Thoracic aorta (tissue), 2 donors: ENCODE measurements at places on chromosomes 1 and 21.

- no peak for DNase-seq
Measured at GRCh38 chr1:197614916-197615692, 160.2 kb downstream of the DENND1B start.

DNA sequence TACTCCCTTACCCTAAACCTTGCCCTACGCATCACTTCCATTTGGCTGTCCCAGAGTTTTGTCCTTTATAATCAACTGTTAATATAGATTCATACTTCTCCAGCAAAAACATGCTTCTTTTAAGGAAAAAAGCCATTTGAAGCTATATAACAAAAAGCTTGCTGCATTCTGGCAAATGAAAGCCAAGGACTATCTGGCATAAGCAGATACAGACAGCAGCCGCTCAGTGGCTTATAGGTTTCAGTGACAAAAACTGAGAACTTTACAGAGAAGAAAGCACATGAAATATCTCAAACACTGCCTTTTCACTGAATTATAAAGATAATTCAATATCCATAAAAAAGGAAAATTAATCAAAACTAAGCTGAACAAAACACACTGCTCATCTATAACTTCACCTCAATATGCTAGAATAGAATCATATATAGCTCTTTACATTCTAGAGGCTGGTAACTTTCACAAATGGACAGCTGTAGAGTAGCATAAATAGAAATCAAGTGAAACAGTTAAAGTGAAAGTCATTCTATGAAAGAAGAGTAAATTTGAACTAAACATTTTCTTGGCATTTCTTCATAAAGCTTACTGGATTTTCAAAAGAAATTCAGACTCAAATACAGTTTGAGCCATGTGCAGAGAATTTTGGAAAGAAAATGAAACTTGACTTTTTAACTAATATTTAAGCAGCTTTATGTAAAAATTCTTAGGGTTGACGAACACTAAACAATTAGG, 19.6 kb downstream of the CDC42BPA start:
- DNase-seq = no peak

DNA sequence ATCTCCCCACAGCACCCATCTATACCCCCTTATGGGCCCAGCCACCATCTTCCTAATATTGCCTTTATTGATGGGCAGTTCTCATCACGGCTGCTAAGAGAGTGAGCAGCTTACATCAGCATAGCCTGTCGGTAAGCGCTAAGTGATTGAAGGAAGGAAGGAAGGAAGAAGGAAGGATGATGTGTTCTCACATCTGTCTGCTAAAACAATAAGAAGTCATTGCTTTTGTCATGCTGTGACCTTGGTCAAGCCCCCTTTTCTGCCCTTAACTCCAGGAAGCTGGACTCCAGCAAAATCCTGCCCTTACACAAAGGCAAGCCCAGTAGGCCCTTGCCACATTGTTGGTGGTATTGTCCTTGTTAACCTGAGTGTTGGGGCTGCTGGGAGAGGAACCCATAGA, 165.0 kb downstream of the ETS2 start:
- no peak for DNase-seq

- DNase-seq = no peak
Measured at GRCh38 chr1:94926126-94926914, 590 bp downstream of the CNN3 start.

DNA sequence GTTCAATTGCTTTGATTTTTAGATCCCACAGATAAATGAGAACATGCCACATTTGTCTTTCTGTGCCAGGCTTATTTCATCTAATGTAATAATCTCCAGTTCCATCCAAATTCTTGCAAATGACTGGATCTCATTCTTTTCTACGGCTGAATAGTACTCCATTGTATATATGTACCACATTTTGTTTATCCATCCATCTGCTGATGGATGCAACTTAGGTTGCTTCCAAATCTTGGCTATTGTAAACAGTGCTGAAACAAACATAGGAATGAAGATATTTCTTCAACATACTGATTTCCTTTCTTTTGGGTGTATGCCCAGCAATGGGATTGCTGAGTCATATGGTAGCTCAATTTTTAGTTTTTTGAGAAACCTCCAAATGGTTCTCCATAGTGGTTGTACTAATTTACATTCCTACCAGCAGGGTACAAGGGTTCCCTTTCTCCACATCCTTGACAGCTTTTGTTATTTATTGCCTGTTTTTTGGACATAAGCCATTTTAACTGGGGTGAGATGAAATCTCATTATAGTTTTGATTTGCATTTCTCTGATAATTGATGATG, 344.4 kb downstream of the KCTD3 start:
- no peak for DNase-seq

DNA sequence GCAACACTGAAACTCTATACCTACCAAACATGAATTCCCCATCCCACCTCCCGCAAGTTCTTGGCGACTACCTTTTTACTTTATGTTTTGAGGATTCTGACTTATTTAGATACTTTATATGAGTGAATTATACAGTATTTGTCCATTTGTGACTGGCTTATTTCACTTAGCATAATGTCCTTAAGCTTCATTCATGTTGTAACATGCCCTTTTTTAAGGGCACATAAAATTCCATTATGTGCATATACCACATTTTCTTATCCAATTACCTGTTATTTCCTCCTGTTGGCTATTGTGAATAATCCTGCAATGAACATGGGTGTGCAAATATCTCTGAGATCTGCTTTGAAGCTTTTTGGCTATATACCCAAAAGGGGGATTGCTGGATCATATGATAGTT, 22.0 kb upstream of the CHIT1 start:
- DNase-seq = no peak

DNA sequence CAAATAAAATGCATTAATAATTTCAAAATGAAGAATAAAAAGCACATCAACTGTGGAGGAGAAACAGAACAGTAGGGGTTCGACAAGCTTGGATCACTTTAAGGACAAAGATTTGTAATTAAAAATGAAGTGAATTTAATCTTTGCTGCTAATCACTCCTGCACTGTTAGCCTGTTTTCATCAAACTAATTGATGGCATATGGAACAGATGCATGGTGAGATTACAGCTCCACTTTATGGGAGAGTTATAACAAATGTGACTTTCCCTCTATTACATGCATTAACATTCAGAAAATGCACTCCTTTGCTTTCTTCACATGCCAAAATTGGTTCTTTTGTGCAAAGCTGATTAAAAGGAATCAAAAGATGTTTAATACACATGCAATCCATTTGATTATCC, 207.2 kb upstream of the C21orf91 start:
- DNase-seq = no peak

DNA sequence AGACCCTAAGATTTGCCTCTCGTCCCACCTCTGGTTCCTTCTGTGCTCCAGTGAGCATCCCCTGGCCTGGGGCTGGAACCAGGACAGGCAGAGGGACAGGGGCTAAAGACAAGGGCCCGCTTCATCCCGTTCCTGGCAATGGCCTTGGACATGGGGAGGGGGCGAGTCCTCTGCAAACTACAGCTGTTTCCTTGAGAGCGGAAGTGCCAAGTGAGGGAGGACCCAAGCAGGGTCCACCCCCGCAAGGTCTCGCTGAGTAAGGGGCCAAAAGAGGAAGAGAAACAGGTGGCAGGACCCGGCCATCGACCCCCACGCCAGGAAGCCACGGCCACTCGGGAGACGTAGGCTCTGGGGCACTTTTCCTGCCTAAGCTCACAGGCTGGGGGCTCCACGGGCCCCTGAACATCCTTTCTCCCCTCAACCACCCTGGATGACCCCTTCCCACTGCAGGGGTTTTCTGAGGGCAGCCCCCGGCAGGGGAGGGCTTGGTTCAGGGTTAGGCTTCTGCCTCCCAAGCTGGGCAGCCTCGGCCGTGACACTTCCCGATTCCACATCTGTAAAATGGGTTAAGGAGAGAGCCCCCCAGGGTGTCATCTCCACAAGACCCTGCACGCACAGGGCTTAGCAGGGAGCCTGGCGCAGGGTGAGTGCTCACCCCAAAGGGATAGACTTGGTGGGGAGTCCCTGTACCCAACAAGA, 17.9 kb upstream of the PLEKHG5 start:
- DNase-seq = no peak

GRCh38 chr1:22875241-22875640, 97.4 kb downstream of the LACTBL1 start:
- no peak for DNase-seq

GRCh38 chr1:187762118-187762517, 933.4 kb downstream of the PLA2G4A start:
- no peak for DNase-seq

DNA sequence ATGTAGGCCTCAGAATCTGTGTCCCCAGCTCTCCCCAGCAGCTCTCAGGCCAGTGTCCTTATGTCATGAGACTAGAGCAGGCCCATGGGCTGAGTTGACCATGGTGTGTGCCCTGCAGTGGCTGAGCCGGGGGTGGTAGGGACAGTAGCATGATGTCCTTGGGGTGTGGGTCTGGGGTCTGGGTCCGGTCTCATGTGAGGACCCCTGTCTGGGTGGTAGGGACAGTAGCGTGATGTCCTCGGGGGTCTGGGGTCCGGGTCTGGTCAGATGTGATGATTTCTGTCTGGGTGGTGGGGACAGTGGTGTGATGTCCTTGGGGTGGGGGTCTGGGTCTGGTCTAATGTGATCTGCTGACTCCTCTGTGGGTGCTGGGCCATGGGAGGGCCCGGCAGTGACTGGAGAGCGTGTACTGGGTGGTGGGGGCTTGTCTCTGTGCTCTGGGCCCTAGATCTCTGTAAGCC, 64.5 kb downstream of the OBSCN start:
- DNase-seq = no peak
